DMS 273 treated with DMSO at 0.1 percent for 48 hours (cell line): ENCODE measurements at places on chromosomes 7 and 10.
A peak's percentile ranks its signal among the peaks of the same experiment; 100 is the strongest.

- DNase-seq = no peak
Observed at GRCh38 chr7:23264916-23265458, 18.4 kb downstream of the GPNMB start.

DNA sequence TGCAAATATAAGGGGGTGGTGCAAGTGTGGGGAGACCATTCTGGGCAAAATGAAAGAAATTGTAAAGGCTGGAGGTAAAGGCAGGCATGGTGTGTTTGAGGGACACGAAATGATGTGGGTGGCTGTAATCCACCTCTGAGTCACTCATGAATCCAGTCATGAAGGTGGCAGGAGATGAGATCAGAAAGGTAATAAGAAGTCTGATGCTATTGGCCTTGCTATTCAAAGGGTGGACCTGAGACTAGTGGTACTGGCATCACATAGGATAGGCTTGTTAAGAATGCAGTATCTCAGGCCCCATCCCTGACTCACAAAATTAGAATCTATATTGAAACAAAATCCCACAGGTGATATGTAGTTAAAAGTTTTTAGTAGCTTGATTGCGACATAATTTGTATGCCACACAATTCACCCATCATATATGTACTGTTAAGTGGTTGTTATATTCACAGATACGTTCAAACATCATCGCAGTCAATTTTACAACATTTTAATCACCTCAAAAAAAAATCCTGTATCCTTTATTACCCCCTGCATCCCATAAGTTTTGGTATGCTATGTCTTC, 85.6 kb downstream of the ST8SIA6 start:
- DNase-seq = no peak

DNA sequence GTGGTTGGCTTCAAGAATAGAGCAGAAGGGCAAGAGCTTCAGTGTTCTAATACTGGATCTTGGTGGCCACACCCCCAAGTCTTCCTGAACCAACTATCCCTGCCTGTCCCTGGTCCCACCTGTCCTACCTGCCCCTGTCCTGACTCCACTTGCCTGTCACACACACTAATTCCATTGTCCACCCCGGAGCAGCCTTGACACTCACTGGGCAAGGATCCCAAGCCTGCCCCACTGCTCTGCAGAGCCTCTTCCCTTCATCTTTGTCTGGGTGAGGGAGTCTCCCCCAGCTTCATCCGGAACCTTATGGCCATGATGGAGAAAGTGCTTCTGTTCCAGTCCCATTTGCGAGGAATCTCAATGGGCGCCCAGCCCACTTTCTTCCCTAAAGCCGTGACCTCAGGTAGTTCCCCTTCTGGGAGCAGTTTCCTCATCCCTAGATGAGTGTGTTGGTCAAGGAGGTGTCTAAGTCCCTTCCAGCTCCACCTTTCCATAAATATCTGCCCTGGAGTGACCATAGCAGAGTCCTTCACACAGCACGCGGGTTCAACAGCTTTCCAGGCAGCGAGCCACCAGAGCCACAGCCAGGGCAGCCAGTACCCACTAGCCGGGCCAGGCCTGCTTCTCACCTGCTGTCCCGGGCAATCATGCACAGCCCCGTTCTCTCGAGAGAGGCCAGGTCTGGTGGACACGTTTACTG, 61.5 kb downstream of the VIPR2 start:
- DNase-seq = no peak

GRCh38 chr10:78511324-78512204, 477.9 kb downstream of the RPS24 start:
- no peak for DNase-seq

DNA sequence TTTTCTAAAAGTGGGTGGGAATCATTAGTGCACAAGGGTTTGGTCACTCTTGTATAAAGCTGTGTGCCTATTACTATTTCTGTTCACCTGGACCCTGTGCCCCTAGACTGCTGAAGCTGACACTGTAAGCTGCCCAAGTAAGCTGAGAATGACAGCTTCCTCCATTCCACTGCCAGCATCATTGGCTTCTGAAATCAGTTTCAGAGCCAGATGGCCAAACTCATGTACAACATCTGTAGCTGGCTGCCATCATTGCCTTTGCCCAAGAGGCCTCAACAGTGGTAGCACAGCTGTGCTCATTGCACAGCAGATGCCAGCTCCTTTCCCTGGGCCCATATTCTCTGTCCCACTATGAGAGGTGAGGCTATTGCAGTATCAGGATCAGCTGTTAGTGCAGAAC, 165.7 kb downstream of the CPEB3 start:
- peak; percentile 79 for DNase-seq

DNA sequence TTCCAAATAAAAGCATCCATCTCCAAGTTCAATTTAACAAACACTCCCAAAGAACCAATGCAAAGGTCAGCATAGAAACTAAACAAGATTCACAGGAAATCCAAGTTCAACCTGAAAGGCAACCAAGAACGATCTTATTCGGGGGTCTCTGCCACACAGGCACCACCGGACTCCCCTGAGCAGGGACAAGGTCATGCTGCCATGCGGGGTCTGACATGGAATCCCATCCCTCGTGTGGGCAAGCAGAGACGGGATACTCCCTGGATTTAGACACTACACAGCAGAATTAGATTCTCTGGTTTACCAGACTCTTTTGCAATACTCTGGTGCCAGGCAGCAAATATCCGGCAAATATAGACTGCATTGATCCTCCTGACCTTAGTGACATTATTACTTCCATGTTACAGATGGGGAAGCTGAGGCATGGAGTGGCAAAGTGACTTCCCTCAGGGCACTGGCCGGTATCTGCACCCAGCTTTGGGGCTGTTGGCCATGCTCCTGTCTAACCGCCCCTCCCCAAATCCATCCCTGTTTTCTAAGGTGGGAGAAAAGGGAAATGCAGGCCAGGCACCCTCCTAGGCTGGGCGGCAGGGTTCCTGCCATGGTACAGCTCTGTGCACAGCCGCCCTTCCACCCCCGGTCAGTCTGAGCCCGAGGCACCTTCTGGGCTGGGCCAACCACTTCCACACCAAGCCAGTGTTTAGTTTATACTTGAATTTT, 111.8 kb downstream of the VIPR2 start:
- no peak for DNase-seq

GRCh38 chr7:30998180-30998579, 34.4 kb downstream of the GHRHR start:
- no peak for DNase-seq

DNA sequence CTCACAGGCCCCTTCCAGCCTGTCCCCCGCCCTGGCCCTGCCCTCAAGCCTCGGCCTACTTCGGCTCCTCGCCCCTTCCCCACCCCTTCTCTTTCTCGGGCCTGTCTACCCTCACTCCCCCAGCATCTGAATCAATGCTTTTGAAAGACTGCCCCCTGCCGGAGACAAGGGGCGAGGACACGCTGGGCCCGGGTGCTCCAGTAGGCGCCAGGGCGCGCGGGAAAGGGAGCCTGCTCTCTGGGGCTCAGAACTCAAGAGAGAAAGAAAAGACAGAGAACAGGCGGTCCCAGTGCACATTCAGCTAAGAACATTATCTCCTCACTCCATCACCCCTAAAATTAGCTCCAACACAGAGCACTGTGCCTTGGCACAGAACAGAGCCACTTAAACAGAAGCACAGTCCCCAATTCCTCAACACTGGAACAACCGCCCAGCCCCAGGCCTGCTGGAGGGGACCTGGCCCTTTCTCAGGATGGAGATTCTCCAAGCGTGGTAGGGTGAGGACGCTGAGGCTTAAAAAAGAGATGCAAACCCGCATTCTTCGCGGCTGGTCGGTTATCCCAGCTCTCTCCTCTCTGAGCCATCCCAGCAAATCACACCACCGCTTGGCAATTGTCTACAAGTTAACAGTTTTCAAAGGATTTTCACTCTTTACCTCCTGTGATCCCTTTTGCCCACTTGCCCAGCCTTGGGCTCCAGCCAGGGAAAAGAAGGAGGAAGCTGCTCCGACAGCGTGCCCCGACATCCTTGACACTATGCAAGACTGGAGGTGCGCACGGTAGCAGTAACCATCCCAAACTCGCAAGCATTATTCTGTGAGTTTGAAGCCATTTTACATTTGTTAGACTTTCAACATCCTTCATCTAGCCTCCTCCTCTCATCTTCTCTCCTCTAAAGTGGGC, 2.1 kb downstream of the GIGYF1 start:
- peak; percentile 51 for DNase-seq
